Right renal pelvis (tissue), 4 donors: ENCODE measurements at places on chromosomes 12 and 14.

GRCh38 chr14:92510972-92511371, 2.6 kb upstream of the RIN3 start:
- DNase-seq: no peak

DNA sequence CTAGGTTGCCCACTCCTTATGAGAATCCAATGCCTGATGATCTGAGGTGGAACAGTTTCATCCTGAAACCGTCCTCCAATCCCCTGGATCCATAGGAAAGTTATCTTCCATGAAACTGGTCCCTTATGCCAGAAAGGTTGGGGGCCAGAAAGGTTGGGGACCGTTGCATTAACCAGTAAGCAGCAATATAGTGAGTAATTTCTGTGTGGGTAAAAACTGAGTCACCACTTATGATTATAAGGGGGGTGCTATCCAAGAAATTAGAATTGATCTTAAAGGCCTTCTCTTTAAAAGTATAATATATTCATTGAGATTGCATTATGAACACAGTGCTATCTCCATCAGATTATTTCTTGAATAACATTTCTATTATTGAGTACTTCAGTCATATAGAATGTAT, 97.2 kb downstream of the PCNX1 start:
- DNase-seq: no peak

DNA sequence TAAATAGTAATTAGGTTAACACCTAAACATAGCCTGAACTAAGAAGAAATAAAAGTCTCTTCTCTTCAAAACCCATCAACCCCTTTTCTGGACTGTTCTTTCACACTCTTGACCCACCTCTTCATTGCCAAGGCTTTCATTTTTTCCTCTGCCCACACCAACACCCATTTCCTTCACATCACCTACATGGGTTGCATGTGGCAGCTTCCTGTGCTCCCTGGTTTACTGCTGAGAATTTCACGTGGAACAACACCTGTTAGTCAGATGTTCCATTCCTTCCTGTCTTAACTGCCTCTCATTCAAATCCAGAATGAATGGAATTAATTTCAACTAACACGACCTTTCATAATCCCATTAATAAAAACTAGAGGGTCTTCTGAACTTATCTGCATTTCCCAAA, 157.3 kb downstream of the BCAT1 start:
- no peak for DNase-seq

DNA sequence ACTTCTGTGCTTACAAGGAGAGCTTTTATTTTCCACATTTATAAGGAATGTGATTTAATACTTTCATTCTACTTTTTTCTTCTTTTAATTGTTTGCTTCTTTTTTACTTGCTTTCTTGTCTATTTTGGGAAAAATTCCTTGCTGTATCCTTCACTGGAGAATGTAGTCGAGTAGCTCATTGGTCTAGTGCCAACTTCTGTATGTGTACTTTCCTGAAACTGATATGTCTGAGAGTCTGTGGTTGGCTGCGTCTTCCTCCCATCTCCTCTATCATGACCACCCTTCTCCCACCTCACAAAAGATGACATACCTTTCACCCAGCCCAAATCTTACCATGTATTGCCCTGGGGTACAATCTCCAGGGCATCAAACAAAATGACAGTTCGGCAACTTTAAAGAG, 51.8 kb downstream of the MSRB3 start:
- no peak for DNase-seq

DNA sequence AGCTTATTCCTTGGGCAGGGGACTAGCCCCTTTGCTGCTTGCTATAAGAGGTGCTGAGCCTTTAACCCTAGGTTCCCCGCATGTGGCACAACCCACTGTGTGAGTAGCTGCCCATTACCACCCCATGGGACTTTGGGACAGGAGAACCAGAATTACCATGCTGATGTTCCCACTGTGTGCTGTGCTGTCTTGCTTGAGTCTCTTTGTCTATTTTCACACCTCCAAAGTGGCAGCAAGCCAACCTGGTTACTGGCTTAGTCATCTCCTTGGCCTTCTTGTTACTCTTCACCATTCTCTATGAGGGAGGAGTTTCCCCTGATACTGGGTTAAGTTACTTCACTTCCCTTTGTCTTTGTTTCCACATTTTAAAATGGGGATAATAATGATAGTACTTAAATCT, 73.4 kb upstream of the ETV6 start:
- DNase-seq: no peak

DNA sequence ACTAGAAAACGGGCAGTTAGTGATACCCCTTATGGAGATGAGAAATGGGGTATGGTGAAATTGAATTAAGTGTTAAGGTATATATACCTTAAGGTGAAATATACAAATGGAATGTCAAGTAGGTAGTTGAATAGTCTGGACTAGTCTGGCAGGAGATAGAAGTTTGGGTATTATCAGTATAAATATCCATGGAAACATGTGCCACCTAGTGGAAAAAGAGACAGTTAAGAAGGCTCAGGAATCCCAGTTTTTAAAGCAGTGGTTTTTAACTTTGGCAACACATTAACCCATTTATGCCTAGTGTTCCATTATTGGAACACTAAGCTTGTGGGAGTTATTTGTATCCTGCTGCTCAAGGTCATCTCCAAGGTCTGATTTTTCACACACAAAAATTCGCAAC, 38.6 kb upstream of the TPH2 start:
- no peak for DNase-seq

DNA sequence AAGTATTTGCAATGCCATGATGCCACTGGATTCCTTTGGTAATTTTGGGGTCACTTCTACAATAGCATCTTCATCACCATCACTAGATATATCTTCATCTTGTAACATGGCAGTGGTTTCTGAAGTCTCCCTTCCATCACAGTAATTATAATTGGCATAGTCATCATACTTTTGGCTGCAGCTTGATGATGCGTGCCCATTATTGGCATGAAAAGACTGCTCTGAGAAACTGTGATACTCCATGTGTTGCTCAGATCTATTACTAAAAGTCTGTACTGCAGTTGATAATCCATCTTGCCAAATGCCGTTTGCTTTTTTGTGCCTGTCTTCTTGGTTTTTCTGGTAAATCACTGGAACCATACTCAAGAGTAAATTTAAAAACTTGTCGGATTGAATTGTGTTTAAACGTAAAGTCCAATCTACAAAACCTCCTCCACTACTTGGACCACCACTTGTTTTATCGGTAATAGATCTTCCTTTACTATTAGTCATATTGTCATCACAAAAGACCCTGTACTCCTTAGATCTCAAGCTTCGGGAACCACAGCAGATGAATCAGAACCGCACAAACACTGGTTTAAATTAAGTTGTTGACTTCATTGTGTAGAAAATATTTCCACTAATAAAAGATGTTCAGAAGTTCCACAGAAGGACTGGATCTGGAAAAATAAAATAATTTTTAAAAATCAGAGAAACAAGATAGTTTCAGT, 29.9 kb downstream of the SLC41A2 start:
- no peak for DNase-seq

DNA sequence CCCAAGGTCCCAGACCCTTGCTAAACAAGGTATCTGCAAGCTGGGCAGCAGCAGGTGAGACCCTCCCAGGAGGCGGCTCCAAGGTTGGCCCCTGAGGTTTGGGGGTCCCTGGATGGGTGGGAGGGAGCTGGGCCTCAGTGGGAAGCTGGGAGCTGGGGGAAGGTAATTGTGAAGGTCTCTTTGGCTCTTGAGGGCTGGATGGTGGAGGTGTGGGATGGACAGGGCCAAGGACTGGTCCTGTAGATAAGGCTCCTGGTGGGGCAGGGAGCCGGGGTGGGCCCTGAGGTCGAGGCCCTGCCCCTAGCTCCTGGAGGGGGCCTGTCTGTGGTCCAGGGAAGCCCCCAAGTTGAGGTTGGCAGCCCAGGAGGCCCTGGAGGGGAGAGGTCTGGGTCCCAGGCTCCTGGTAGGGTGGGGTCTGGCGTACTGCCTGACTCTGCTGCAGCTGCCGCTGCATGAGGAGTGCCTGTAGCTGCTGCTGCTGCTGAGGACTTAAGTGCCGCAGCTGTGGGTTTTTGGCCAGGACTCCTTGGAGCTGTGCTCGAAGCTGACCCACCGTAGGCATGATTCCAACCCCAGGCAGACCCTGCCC, 13.1 kb upstream of the PRKAG1 start:
- DNase-seq: no peak

DNA sequence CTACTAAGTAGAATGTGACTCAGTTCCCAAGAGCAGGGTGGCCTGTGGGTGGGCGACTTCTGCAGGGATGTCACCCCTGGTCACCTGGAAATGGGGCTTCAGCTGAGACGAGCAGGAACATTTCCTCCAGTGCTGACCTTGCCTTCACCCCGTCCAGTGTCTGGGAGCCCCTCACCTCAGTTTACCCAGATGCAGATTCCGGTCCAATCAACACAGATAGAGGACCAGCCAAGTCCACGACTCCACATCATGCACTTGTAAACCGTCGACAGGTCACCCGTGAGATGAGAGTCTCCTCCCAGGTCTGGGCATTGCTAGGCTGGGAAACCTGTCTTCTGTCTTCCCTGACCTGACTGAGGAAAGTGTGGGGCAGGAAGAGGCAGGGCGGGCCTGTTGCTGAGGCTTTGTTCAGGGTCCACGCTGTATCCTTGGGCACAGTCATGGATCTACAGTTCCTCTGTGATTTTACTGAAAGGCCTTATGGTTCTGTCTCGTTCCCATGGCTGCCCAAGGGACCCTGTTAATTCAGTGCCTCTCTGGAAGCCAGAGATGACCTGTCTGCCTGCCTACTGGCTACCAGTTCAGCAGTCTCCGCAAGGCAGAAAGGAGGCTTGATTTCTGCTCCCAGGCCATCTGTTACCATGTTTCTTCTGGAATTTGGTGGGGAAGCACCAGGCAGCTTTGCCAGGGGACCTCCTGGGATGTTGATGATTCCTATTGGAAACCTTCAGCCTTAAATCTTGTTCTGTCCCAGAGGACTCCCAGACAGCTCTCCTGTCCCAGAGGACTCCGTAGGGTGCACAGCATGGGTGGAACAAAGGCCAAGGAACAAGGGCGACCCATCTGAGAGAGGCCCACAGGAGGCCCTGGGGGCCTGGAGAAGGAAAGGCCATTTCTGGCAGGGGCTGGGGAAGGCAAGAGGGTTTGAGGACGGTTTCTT, 288.5 kb upstream of the RTL1 start:
- no peak for DNase-seq

GRCh38 chr12:111798182-111798581, 31.4 kb downstream of the ALDH2 start:
- no peak for DNase-seq

DNA sequence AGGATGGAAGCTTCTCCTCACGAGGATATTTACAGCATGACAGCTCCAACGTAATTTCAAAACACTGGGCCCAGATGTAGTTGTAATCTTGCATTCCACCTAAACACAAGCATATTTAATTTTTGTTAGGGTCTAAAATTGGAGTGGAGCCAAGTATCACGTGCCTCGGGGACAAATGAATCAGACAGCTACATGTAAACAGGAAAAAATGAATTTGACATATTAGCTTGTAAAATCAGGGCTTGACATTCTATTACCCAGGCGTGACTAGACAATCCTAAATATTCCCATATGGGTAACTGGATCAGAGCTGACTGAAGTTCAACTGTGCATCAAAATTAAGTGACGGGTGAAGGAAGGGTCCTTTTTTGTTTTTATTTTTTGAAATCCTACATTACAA, 59.0 kb downstream of the MDM2 start:
- no peak for DNase-seq

DNA sequence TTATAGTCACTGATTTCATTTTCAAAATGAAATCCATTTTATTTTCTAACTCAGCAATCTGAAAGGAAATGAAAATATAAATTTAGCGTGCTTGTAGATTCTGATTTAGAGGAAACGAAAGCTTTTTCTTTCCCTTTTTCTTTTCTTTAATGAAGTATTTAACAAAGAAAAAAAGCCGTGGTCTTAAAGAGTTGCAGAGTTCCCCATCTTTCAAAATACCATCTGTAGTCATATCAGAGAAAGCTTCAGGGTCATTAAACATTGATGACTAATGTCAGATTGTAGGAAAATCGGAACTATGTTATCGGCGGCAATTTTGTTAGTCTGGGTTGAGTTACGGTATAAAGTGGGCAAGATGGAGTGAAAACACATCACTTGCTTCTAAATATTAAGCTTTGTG, 32.3 kb downstream of the DRAM1 start:
- no peak for DNase-seq

DNA sequence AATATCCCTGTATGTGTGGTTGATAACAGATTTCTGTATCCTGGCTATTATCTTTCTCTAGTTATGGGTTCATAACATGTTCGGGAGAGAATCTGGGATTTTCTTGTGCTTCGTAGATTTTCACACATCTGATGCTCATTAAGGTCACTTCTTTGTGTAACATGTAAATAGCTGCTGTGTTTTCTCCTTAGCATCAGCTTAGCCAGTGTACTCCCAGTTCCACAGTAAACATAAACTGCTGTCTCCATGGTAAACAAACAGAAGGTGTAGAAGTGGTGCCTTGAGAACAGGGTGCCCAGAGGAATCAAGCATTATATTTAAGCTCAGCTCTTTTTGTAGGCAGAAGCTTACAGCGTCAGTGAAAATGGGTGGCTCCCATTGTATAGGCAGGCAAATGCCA, 88.0 kb downstream of the ANO6 start:
- DNase-seq: no peak

DNA sequence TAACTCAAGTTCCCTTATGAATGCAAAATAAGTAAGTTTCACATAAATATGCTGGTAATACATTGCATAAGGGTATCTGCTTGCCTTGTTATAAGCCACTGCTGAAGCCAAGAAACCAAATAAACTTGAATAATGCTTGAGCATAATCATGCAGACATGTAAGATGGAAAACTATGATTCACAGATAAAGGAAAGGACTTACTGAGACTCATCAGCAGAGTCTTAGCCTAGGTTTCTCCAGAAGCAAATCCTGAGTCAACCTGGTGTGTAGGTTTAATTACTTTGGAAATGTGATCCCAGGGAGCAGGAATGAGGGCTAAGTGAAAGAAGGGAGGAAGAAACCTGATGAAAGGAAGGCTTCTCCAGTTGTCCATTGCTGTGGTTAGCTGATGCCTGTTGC, 107.7 kb upstream of the BTG1 start:
- no peak for DNase-seq

- DNase-seq: no peak
Observed at GRCh38 chr14:68464711-68465110, 328.2 kb downstream of the ZFP36L1 start.

GRCh38 chr12:110373025-110373424, 30.5 kb downstream of the ANAPC7 start:
- no peak for DNase-seq

DNA sequence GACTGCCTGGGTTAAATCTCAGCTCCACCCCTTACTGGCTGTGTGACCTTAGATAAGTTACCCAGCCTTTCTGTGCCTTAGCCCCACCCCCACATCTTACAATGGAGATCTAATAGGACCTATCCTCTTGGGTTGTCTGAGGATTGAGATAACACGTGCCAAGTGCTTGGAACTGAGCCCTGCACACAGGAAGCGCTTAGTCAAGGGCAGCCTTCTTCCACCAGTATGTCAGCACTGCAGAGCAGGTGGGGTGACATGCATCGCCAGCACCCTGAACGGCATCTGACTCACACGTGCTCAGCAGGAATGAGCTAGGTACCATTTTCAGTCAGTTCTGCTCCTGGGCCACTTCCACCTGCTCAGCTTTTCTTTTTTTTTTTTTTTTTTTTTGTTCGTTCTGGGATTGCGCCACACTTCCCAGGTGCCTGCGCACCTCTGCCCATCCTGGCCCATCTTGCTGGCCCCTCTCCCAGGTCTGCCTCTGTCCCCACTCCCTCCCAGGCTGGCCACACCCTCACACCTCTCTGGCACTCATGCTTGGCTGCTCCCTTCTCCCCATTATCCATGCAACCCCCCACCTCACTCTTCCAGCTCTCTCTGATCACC, 19.6 kb downstream of the LGMN start:
- DNase-seq: no peak

GRCh38 chr12:52611080-52611468, 7.3 kb downstream of the KRT73 start:
- DNase-seq: no peak

- no peak for DNase-seq
Observed at GRCh38 chr14:39431416-39432178, 636 bp downstream of the FBXO33 start.
